ENCODE measurements at places on chromosomes 2 and 18.
A peak's percentile ranks its signal among the peaks of the same experiment; 100 is the strongest.

- DNase-seq = peak; percentile 72
Measured at GRCh38 chr2:156331572-156332283, 793 bp downstream of the NR4A2 start.

- no peak for DNase-seq
Measured at GRCh38 chr2:141641462-141641861, 489.4 kb downstream of the LRP1B start.

GRCh38 chr18:47150824-47151366 lies 595 bp upstream of the HDHD2 start:
- DNase-seq = no peak

- no peak for DNase-seq
Measured at GRCh38 chr2:111019381-111019780, 101.3 kb upstream of the BCL2L11 start.

- DNase-seq = no peak
Measured at GRCh38 chr2:51003345-51004192, 28.4 kb downstream of the NRXN1 start.

- DNase-seq = no peak
Measured at GRCh38 chr2:176845718-176846117, 366.9 kb upstream of the HNRNPA3 start.

DNA sequence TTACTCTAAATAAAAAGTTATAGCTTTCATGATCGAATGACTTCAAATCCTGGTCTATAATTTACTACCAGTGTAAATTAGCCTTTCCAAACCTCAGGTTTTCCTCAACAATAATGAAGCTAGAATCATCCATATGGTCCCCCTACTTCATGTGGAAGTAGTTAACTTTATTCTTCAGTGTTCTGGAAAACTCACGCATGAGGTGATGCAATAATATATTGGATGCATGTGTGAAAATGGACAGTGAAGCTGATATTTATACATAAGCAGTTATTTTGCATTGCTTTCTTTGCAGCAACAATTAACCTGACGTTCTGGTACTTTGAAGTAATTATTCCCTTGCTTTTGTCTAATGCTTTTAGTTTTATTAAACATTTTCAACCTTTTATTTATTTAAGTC lies 18.6 kb upstream of the UNC80 start:
- no peak for DNase-seq

- DNase-seq = no peak
Measured at GRCh38 chr18:48129621-48130082, 199.2 kb upstream of the SMAD2 start.

DNA sequence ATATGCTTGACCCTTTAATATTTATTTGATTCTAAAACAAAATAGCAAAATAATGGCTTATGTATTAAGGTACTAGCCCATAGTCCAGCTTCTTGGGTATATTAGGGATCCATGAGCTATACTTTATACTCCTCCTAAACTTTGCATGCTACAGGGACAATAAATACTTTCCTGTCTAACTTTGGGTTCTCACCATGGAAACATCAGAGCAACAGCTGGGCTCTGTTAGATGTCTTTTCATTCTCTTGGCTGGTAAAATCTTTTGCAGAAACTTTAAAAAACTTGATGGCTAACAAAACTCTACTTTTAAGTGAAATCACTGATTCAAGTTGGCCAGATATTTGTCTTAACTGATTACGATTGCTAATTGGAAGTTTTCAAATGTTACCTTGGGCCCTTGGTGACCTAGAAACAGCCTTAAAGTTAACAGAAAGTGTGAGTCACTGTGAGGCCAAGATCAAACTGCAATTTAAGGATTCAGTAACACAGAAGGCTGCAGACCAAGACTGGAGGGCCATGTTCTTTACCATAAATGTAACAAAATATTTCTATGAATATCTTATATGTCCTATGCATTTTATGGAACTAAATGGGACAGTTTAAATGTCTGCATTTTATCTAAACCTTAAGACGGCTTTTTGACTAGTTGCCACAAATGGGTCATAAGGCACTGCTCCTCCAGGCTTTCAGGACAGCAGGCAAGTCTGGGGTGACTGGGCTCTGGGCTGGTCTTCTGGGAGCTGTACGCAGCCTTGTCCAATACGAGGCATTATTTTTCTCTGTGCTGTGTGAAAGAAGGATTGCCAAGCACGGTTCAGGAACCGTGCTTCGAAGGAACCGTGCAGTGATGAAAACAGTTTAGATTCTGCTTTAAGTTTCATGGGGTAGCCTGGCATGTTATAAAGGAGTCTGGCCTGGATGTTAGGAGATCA lies 188.5 kb downstream of the TPGS2 start:
- no peak for DNase-seq

GRCh38 chr2:121866789-121867188 lies 111.3 kb downstream of the TSN start:
- no peak for DNase-seq

- DNase-seq = peak; percentile 23
Measured at GRCh38 chr2:241598487-241598886, 38.5 kb downstream of the THAP4 start.

DNA sequence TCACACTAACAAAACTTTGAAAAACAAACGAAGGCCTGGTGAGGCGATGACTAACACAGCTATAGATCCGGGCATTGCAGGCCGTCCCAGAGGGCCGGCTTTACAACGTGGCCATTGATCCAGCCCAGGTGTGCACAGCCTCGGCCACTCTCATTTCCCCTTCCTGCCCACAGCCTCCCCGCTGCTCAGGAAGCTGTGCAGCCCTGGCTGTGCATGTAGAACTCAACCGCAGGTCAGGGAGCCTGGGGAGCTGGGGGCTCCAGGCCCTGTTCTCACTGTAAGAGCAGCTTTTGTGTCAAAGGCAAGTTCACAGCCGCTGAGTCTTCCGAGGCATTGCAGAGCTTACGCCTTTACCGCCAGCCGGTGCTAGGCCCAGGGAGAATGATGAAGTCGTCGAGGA lies 87.2 kb downstream of the LONRF2 start:
- no peak for DNase-seq

- DNase-seq = no peak
Measured at GRCh38 chr2:237264480-237265219, 149.3 kb downstream of the COL6A3 start.

DNA sequence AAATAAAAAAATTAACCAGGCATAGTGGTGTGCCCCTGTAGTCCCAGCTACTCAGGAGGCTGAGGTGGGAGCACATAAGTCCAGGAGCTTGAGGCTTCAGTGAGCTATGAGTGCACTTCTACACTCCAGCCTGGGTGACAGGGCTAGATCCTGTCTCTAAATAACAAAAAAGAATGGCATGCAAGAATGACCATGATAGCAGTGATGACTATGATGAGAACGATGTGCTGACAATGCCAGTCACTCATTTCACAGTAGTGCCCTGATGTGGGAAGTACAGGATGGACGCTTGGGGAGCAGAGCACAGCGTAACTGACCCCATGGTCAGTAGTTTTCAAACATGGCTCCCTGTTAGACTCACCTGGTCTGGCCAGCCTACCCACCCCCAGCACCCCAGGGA lies 139.1 kb downstream of the VAPA start:
- DNase-seq = no peak

GRCh38 chr2:37616677-37617005 lies 54.8 kb downstream of the CDC42EP3 start:
- DNase-seq = no peak

GRCh38 chr2:188610827-188611226 lies 319.2 kb downstream of the GULP1 start:
- peak; percentile 11 for DNase-seq

DNA sequence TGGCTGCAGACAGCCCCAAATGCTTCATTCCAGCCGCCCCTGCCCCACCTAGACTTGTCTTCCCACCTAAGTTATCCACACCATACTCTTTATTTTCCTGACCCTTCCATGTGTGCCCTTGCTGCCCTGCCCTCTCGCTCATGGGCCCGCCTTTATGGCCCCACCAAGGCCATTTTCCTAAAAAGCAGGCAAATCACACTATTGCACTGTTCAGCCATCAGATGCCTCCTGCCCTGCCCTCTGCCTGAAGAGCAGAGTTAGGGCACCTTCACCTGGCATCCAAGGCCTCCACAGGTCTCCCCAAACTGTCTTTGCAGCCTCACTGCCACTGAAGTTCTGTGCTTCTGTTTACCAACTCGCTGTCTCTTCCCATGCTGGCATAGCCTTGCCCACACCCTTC lies 496.7 kb downstream of the EIPR1 start:
- no peak for DNase-seq

- DNase-seq = no peak
Measured at GRCh38 chr18:75405351-75405750, 22.2 kb downstream of the SMIM21 start.

GRCh38 chr2:239765911-239766310 lies 259.2 kb downstream of the NDUFA10 start:
- no peak for DNase-seq

- DNase-seq = no peak
Measured at GRCh38 chr2:223051693-223052289, at the start of gene KCNE4. Gene KCNE4, plus strand, starts transcription at chr2:223052190. Its CDS starts 641 bp downstream, at chr2:223052831.

- no peak for DNase-seq
Measured at GRCh38 chr2:101173707-101174295, 22.6 kb upstream of the TBC1D8 start.

DNA sequence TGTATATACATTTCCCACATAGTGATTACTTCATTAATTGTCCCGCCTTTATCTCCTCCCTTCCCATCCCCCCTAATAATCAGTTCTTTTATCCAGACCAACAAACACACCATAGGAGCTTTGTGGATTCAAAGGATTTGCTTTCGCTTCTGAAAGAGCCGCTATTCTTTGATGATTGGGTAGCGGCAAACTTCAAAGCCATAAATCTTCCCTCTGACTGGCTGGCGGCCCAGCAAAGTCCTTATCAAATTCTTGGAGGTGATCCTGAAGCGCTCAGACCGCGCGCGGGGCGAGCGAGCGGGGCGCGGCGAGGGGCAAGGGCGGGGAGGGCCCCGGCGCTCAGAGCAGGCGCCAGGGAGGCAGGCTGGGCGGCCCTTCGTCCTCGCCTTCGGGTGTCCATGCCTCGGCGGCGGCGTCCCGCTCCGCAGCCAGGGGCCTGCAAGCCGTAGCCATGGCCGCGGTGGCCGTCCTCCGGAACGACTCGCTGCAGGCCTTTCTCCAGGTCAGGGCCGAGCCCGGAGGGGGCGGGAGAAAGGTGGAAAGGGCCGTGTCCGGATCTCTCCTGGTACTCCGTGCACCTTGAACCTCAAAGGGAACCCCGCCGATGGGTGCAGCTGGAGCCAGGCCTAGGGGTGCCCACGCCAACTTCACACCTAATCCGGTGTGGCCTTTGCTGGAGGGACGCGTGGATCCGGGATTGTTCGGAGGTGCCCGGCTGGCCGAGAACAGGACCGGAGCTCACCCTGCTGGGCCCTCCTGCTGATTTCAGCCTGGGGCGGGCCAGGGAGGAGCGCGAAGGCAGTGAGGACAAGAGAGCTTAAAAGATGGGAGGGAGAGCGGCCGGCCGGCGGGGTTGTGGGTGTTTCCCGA lies at the start of gene SP5:
TSS of gene SP5 (plus strand) at position 276 of the 870 bp plus-strand sequence. CDS start at position 452, 176 bp downstream.
- DNase-seq = peak; percentile 69

DNA sequence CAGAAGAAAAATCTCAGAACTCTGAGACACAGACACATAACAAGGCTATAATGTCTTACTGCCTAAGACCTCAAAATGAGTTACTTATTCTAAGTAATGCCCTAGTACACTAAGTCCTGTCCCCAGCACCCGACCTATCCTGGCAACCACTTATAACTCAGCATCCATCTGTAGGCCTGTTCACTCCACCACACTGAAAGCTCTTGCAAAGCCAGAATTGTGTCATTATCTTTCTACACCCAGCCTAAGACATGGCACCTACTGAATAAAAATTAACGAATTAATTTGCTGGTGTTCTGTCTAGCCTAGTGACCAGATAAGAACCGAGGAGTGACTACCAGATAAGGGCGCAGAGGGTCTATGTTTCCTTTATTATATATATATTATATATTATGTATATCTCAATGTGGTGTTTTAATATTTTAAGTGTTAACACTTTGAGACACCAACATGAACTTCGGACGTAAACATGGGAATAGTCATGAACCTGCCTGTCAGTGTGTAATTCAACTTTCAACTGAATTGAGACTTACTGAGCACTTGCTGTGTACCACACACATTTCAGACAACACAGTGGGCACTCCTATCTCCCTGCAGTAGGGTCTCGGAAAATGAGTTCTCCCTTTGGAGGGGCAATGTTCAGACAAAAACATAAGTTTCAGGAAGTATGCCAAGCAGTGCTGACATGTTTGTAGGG lies 27.7 kb downstream of the TMEM131 start:
- DNase-seq = peak; percentile 89

DNA sequence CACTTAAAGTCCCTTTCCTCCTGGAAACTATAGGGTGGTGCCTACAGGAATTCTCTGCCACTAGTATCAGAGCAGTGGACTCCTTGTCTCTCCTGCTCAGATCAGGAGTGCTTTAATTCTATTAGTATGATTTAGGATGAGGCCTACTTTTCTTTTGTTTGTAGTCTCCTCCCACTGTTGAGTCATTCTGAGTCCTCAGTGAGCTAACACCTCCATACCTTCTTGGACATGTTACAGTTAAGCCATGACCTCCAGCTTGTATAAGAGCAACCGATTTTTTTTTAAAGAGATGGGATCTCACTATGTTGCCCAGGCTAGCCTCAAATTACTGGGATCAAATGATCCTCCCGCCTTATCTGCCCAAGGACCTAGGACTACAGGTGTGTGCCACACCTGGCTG lies 48.7 kb upstream of the OTOF start:
- DNase-seq = no peak

DNA sequence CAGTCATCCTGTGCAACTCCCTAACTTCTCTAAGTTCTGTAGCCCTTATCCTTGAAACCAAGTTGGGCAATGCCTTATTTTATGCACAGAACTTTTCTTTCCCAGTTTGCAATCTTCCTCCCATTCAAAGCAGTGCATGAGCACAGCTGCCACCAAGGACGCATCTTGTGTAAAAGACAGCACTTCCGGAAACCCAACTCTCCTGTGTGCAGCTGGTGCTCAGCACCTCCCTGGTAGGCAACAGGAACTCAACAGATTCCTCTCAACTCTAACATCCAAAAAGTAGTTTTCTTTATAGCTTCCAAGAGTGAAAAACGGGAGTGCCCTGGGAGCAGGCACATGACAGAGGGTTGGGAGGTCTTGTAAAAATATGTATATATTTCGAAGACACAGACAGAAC lies 2.2 kb downstream of the TMEM18 start:
- DNase-seq = no peak

- no peak for DNase-seq
Measured at GRCh38 chr2:212609479-212609878, 70.9 kb upstream of the ERBB4 start.

DNA sequence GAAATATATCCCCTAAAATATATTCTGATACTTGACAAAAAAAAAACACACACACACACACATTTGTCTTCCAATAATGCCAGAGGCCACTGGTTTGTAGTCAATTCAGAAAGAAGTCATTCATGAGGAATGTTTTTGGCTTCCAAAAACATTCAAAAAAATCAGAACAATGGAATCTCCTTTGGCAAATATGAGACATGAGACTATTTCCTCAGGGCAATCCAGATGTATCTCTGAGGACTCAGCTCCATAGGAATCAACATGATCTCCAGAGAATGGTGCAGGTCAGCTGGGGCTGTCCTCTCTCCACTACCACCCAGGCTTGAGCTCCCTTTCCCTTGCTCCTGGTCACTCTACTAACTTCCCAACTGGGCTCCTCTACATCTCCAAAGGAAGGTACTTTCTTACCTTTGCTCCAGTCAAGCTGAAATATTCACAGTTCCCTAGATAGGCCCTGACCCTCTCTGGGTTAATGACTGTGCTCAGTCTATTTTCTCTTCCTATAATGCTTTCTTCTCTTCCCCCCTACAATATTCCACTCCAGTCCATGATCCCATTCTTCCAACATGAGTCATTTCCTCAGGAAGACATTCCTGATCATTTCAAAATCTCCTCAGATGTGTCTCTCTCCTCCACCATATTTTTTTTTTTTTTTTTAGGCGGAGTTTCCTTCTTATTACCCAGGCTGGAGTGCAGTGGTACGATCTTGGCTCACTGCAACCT lies 145.3 kb downstream of the C1D start:
- DNase-seq = no peak

Data from hematopoietic multipotent progenitor cell treated with erythropoietin and hydrocortisone succinate and interleukin-3 and kit ligand, for 6 days (in vitro differentiated cells).